ENCODE measurements at places on chromosomes 4 and X. TPM values are rescaled to one million over a fixed set of nuclear protein-coding genes. Genes with fewer than 3 reads are reported as not detected.

The CPZ gene
- total RNA-seq: 38.3 TPM

The PHF8 gene
- 19.2 TPM for total RNA-seq

The DUX4 gene
- total RNA-seq: not detected

The USP17L18 gene
- not detected for total RNA-seq

The SLC2A9 gene
- 2.6 TPM for total RNA-seq

The SPP1 gene
- total RNA-seq: 7.8 TPM

The SNCA gene
- total RNA-seq: 0.43 TPM

The YY2 gene
- 0.70 TPM for total RNA-seq

The RASL11B gene
- 6.4 TPM for total RNA-seq

The P2RY10 gene
- not detected for total RNA-seq
